HEK293T (cell line): ENCODE measurements at places on chromosomes 13 and 19.

- DNase-seq: peak; percentile 15
These were observed 28.3 kb downstream of the ZNF507 start for GRCh38 chr19:32373585-32374295.

GRCh38 chr19:30873003-30873402 lies 476.2 kb downstream of the TSHZ3 start:
- no peak for DNase-seq

DNA sequence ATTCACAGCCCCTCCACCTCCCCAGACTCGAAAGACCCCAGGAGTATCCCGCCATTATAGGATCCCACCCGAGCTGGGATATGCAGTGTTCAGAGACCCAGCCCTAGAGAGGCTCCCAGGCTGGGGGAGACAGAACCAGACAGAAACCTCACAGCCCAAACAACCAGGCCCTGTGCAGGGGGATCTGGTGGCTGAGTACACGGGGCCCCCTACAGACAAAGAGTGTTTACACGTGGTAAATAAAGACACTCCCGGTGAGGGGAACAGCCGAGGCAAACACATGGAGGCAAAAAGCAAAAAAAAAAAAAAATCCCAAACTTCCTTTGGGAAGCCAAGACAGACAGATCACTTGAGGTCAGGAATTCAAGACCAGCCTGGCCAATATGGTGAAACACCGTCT lies 25.1 kb downstream of the TINCR start:
- no peak for DNase-seq

DNA sequence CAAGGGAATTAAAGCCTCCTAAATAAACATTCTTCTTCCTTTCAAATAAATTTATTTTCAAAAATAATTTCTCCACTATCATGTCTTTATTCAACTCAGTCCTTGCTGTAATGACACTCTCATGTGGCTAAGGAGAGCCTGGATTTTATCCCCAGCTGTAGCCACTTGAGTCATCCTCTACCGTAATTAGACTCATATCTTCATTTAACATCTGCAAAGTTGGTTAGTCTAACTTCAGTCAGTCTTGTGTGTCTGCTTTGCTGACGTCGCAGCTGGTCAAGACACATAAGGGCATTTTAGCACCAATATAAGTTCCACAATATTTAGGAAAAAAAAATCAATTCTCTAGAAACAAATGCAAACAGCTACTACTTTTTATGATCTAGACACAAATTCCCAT lies 776.4 kb upstream of the ATXN8OS start:
- DNase-seq: no peak

DNA sequence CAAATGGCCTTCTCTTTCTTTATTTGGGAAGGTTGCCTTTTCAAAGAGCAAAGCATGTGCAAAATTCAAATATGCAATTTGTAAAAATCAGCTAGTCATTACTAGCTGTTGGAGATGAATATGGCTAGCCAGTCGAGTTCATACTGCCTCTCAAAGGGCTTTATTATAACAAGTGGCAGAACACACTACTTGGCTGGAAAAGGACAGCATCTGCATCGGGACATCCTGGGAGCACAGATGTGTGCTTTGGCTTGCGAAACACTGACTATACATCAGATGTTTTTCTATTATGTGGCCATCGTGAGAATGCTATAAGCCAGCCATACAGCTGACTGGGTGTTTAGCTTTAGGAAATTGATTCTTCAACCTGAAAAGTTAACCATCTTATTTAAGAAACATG lies 424.2 kb downstream of the KCTD12 start:
- no peak for DNase-seq

DNA sequence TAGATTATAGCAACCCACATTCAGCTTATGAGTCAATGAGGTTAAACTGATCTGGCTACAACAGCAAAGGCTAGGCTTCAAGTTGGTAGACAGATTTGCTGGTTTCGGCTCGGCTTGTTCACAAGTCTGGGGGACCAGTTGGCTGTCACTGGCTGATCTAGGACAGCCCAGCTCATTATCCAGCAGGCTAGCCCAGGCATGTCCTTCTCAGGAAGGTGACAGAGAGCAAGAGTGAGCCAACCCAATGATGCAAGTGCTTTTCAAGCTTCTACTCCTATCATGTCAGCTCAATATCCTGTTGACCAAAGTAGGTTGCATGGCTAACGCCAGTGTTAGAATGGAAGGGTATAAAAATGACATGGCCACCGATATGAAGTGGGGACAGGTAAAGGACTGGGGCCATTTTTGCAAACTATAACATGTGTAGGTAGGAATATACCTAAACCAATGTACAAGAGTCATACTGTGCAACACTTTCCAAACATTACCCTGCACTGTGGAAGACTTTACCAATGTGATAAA lies 220.9 kb upstream of the SOX21 start:
- no peak for DNase-seq

DNA sequence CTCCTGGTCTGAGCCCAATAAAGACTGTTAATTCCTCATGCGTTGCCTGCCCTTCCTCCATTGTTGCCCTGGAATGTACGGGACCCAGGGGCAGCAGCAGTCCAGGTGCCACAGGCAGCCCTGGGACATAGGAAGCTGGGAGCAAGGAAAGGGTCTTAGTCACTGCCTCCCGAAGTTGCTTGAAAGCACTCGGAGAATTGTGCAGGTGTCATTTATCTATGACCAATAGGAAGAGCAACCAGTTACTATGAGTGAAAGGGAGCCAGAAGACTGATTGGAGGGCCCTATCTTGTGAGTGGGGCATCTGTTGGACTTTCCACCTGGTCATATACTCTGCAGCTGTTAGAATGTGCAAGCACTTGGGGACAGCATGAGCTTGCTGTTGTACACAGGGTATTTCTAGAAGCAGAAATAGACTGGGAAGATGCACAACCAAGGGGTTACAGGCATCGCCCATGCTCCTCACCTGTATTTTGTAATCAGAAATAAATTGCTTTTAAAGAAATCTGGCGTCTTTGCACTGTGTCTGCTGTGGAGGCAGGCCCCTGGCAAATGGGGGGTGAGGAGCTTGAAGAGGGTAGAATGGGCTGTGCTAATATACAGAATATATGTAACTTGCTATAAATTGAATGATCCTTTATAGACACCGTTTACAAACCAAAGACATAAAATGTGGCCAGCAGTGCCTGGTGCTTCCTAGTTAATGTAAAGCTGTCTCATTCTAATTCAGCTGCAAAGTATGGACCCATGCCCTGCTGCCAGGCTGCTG lies 4.2 kb upstream of the RPS11 start:
- DNase-seq: no peak

- no peak for DNase-seq
These were observed 18.3 kb downstream of the NWD1 start for GRCh38 chr19:16737911-16738310.

GRCh38 chr13:77692746-77693448 lies 4.6 kb upstream of the SLAIN1 start:
- DNase-seq: no peak

DNA sequence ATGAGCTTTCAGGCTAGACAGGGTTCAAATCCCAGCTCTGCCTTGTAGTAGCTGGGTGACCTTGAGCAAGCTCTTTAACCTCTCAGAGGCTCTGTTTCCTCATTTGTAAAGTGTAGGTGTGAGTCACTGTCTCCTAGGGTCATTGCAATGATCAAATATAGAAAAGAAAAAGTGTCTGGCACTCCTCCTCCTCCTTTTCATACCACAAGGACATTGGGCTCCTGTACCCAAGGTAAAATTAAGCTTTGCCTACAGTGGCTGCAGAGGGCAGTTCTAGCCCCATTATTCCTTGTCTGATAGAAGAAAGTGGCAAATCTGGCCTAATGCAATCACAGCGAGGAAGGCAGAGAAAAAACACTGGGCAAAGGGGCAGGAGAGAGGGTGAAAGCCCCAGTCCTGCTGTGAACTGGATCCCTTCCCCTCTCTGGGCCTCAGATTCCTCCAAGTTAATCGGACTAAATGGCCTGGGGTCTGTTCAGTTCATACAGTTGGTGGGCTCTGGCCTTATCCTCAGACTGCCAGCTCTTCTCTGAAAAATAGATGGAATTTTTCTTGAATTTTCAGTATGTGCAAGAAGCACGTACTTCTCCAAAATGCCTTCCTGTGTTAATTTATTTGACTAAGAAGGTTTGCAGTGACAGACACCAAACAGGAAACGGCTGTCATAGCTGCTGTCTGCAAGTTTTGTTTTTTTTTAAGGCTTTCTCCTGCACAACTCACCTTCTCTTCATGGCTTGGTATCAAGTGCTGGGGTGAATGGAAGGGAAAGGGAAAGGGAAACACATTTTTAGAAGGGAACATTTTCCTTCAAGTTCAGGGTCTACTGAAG lies 35.3 kb downstream of the RGCC start:
- DNase-seq: no peak

- DNase-seq: no peak
These were observed 107.2 kb upstream of the CACNA1A start for GRCh38 chr19:13613447-13613846.

- DNase-seq: no peak
These were observed 1395.2 kb downstream of the PCDH9 start for GRCh38 chr13:65834897-65835296.

DNA sequence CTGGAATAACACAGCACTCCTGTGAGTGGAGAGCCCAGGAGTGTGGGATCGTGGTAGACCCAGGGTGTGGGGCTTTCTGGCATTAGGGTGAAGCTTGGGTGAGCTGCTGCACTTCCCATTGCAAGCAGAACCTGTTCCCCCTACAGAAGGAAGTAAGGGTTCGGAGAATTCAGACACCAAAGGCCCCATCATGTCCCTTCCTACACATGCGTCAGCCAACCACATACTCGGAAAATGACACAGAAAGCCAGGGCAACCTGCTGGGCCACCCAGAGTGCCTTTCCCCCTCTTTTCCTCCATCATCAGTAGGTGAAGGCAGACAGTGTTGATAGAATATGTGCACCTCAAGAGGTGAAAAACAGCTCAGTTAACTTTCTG lies 42.9 kb downstream of the GGACT start:
- no peak for DNase-seq

GRCh38 chr19:6543866-6544347 lies 13.1 kb downstream of the TNFSF9 start:
- DNase-seq: no peak

- peak; percentile 59 for DNase-seq
These were observed 11.8 kb downstream of the CCDC97 start for GRCh38 chr19:41321600-41322270.

GRCh38 chr19:12484011-12484370 lies 625 bp downstream of the ZNF709 start:
- peak; percentile 12 for DNase-seq

DNA sequence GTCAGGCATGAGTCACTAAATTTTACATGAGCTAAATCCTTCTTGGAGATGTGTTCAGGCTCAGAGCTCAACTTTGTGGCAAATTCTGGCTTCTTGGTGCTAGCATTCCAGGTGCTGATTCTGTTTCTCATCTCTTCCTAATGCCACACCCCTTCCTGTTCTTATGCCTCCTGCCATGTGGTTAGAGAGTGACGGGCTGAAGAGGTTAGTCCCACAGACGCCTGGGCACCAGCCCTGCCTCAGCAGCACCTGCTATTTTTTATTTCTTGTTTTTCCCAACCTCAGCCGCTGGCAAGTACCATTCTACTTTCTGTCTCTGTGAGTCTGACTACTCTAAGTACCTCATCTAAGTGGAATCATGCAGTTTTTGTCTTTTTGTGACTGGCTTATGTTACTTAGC lies 329.5 kb downstream of the KCNRG start:
- no peak for DNase-seq

DNA sequence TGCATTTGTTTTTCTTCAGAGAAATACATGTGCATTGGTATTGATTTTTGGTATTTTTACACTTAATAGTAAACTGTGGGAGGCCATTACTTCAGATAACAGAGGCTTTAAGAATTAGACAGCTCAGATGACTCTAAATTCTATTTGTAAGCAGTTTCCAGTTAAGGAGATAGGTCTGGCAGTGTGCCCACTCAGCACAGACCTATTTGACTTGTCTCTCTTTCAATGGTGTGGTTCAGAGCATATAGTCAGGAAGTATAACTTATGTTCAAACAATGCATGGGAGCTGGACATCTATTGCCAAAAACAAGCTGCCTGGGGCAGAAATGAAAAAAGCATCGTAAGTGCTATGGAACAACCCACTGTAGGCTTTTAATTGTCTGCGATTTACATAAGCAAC lies 370.7 kb downstream of the HS6ST3 start:
- DNase-seq: no peak

- DNase-seq: no peak
These were observed 53.0 kb downstream of the DPY19L3 start for GRCh38 chr19:32458500-32459123.

DNA sequence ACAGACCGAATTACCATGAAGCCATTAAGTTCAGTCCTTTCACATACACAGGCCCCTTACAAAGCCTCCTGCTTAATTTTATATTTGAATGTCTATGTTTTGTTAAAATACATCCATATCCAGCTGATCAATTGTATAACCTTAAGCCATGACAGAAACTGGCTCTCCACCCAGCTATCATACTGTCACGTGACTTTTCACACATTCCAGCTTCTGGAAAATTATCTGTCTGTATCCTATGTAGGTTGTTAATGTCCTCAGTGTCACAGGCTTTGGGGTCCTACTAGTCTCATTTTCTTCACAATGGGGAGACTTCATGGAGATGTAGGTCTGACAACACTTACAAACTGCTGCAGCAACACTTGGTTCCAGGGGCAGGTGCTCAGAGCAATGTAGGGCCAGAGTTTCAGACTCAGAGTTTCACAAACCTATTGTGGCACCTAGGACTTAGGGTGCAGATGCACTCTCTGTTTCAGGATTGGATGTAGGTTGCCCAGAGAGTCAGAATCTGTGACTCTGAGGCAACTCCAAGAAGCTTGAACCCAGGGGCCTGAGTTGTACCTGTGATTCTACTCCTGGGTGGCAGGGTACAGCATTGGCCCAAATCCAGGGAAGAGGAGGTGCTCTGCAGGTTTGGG lies 69.6 kb upstream of the PCDH20 start:
- no peak for DNase-seq

DNA sequence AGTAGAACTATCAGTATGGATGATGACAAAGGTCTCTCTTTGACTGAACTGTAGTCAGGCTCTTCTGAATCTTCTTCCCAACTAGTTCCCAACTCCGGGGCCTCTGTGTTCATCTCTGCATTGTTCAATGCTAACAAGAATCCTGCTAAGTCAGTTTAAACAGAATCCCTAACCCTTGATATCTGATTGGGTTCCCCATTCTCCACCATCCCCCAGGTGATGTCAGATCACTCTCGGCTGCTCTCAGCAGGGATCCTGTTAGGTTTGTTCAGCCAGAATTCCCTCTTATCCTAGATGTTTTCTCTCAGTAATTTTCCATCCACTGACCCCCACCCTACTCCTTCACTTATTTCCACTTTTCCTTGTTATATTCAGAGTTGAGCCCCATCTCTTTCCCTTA lies 223.6 kb downstream of the RGCC start:
- DNase-seq: no peak

DNA sequence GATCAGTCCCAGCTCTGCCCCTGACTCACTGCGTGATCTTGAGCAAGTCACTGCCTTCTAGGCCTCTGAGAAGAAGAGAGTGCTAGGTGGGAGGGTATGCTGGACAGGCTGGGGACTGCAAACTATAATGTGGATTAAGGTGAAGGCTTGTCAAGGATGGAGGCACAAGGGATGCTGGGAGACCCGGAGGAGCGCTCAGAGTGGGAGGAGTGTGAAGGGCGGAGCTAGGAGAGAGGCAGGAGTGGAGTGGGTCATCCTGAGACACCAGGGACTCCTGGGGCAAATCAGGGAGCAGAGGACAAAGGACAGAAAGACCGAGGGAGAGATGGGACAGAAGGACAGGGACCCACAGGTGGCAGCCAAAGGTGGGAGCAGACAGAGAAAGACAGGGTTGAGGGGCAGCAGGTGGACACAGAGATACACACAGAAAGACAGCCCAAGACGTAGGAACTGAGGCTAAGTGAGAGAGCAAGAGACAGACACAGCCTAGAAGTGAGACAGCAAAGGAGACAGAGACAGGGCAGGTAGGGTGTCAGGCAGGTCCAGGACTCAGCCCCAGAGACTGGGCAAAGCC lies 2.6 kb downstream of the GRIK5 start:
- DNase-seq: no peak
